MCF 10A (cell line): ENCODE measurements at places on chromosomes 2 and 18. TPM values are rescaled to one million over a fixed set of nuclear protein-coding genes. Genes with fewer than 3 reads are reported as not detected.

FKBP7 gene
- total RNA-seq = 5.8 and 8.4 TPM in 2 replicates

SNED1 gene
- 18.0 and 22.0 TPM in 2 replicates for total RNA-seq

MAP3K19 gene
- not detected in 2 replicates for total RNA-seq

APCDD1 gene
- total RNA-seq = 0.37 and 0.54 TPM in 2 replicates

DUSP19 gene
- total RNA-seq = 0.84 and 1.0 TPM in 2 replicates

KRTCAP3 gene
- total RNA-seq = 4.1 and 6.9 TPM in 2 replicates
